ENCODE measurements at places on chromosomes 2 and 18. TPM values are rescaled to one million over a fixed set of nuclear protein-coding genes. Genes with fewer than 3 reads are reported as not detected.

DNA sequence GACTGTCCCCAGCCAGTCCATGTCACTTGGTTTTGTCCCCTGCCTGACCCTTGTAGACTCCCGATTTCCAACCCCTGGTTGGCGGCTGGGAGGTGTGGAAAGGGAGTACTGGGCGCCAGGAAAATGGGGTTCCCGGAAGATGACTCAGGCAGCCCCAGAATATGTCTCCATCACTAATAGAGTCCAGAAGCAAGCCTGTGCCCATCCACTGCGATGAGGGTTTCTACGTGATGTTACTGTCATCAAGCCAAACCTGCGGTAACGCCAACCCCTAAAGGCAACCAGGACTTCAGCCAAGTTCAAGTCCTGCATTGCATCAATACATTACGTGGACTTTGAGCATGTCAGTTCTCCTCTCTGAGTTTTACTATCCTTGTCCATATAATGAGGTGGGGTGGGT, 62.0 kb upstream of the TAF1B start:
- DNase-seq = no peak

GRCh38 chr2:168432565-168433186, 23.4 kb upstream of the CERS6 start:
- DNase-seq = no peak

DNA sequence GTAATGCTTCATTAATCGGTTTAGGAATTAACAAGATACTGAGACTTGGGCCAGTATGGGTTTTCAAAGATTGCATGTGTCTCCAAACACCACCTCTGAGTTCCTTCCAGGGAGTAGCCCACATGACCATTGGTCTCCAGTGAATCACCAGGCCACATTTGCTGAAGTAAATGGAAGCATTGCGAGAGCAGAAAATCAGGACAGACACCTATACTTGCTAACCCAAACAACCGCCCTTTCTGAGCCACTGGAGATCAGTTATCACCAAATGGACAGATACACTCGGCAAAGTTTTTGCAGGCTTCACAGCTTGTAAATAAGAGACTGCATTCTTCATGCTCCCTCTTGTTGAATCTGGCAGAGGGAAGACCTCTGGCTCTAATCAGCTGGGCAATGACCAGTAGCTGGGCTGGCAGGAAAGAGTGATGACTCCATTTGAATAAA, 40.9 kb downstream of the GATA6 start:
- no peak for DNase-seq

- no peak for DNase-seq
Observed at GRCh38 chr2:147327613-147328012, 517.2 kb upstream of the ACVR2A start.

GRCh38 chr2:69773206-69773605, 31.3 kb downstream of the ANXA4 start:
- DNase-seq = no peak

GRCh38 chr18:54551590-54551989, 39.5 kb upstream of the DYNAP start:
- DNase-seq = no peak

GRCh38 chr2:10283106-10284062, 19.3 kb upstream of the HPCAL1 start:
- DNase-seq = peak; percentile 96

GRCh38 chr18:24785019-24785418, 324.6 kb downstream of the HRH4 start:
- DNase-seq = no peak

TSN gene
- 70.4 TPM for total RNA-seq

VWA3B gene
- not detected for total RNA-seq

LYG2 gene
- total RNA-seq = not detected

All from PC-9 (cell line).